ENCODE measurements at places on chromosomes 7 and 10. TPM values are rescaled to one million over a fixed set of nuclear protein-coding genes. Genes with fewer than 3 reads are reported as not detected.

DNA sequence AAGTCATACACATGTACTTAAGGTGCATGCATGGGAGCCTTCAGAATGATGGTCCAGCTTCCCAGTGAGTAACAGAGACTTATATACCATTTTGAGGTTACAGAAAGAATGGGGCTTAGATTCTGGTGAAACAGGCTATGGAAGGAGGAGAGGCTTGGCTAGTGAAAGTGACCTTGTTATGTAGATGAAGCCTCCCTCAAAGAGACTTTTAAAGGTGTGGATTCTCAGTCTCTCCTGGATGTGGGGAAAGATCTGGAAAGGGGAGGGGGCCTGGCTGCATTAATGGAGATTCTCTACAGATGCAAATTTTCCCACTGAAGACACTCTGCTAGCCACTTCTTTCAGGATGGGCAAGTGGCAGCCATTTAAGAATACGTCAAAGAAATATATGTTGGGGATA is 5.5 kb downstream of the RASSF4 start:
- no peak for DNase-seq

GRCh38 chr7:8125680-8126444 is 136.1 kb downstream of the ICA1 start:
- no peak for DNase-seq

DNA sequence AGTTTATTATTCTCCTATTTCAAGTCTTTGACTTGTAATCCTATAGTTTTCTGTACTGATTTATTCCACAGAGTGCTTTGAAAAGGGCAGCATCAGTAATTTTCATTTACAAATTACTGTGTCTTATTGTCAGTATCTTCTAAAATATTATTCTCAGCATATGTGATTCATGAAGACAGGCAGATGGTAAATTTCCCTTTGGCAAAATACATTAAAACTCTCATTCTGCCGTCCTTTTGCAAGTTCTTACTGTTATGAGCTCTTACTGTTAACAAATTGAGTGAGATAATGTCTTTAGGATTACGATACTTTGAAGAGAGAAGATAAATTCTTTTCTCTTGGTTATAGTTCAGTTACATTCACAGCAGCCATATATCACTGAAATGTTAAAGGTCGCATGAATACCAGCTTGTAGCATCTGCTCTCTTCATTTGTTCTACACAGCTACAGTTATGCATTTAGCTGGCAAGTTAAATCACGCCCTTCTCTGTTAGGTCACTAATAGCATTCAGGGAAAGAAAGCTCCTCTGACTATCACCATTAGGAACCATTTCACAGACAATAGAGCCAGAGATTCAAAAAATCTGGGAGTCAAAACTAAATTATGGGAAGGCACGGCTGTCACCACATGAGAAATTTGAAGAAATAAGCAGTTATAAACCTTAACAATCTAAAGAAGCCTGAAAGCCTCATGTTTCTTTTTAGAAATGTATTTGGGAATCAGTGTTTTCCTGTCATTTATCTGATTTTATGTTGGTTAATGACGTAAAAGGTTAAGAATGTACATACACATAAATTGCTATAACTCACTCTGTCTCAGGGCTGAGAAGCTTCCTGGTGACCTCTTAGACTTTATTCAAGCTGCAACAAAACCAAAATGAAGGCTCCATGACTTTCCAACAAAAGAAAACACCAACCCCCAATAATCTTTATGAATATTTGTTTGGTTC is 109.6 kb upstream of the SP4 start:
- no peak for DNase-seq

DNA sequence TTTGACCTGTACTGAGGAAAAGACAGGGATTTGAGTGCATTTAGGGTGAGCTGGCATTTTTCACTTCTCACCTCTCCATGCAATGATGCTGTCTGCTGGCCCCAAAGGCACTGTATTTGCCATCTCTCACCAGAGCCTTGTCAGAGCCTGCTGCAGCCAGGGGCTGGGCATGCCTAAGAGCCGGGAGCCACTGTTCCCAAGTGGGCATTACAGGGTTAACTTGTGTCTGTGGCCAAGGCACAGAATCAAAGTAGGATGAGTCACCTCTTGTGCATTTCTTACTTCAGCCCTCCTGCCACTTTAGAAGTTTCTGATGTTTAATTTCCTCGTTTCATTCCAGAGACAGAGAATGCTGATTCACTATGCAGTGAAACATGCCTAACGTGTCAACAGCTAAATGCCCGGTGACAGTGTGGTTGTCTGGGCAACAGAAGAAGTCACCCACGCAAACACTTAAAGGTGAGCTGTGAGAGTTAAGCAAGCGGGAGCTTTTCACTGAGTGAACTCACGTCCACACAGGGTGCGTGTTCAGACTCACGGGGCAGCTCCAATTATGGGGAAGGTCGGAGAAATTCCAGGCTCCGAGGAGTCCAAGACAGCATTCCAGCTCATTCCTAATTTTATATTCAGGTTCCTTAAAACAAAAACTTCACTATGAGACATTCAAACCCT is 57.1 kb upstream of the IGFBP3 start:
- peak; percentile 91 for DNase-seq

GRCh38 chr10:129938460-129938859 is 25.6 kb downstream of the EBF3 start:
- no peak for DNase-seq

DNA sequence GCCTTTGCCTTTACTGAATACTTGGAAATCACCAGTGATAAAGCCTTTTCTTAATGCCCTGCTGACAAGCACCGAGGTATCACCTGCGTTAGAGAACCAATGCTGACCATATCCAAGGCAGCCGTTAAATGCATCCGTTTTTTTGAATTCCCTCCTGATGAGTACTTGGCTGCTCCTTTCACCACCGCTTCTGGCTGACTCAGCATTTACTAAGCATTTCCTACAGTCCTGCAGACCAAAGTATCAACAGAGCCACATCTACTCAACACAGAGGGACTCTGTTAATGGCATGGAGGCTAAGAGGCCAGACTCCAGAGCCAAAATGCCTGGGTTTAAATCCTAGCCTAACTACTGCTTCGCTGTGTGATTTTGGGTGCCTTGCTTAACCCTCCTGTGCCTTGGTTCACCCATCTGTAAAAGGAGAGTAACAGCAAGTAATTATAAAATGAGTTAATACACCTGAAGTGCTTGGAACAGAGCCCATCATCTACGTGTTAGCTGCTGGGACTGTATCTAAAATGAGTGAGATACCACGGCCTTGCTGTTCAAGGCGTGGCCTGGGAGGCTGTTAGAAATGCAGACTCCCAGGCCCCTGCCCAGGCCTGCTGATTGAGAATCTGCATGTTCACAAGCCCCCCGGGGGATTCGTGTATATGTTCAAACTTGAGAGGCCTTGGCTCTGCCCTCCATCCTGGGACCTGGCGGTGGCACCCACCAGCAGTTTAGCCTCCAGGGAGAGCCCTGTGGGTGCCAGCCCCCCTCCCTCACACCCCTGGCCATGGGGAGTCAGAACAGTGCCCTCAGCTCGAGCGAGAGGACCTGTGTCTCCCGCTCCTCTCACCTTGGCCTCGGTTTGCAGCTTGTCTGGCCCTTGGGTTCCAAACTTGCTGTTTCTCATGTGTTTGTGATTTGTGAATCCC is 30.8 kb upstream of the EFCAB10 start:
- DNase-seq, result no peak

GRCh38 chr7:7566651-7567611 is at the start of gene MIOS:
TSS of gene MIOS (plus strand) at chr7:7566884. CDS start at chr7:7572476, 5,592 bp downstream.
- DNase-seq, result peak; percentile 67

The GPR15LG gene
- not detected for total RNA-seq

The ELN gene
- total RNA-seq, result not detected

The VWDE gene
- 28.8 TPM for total RNA-seq

The GDF2 gene
- total RNA-seq, result not detected
